ENCODE measurements at places on chromosomes 5 and 9. TPM values are rescaled to one million over a fixed set of nuclear protein-coding genes. Genes with fewer than 3 reads are reported as not detected.

The UAP1L1 gene
- 5.5 TPM for total RNA-seq

The OMD gene
- total RNA-seq, result not detected

The PTPRD gene
- total RNA-seq, result 58.0 TPM

The TMC1 gene
- 0.54 TPM for total RNA-seq

The ZBED3 gene
- total RNA-seq, result 8.0 TPM

The SLC6A3 gene
- 0.85 TPM for total RNA-seq

The CATSPER3 gene
- total RNA-seq, result 0.74 TPM

The RPL37 gene
- total RNA-seq, result 104 TPM

The BTNL8 gene
- 0.85 TPM for total RNA-seq

The IFNK gene
- total RNA-seq, result not detected

The IFNA13 gene
- total RNA-seq, result not detected

The TGFBR1 gene
- total RNA-seq, result 39.5 TPM

The CEP72 gene
- total RNA-seq, result 23.1 TPM

The TRIM7 gene
- total RNA-seq, result 0.66 TPM

The ARID3C gene
- total RNA-seq, result 0.49 TPM

The DBH gene
- not detected for total RNA-seq

The WHRN gene
- 8.9 TPM for total RNA-seq

The OR1J2 gene
- not detected for total RNA-seq

The FRRS1L gene
- 0.78 TPM for total RNA-seq

The GRM6 gene
- not detected for total RNA-seq

The MYMK gene
- total RNA-seq, result not detected

The IRX4 gene
- 2.8 TPM for total RNA-seq

The SPATA31A3 gene
- total RNA-seq, result not detected

The DND1 gene
- 15.5 TPM for total RNA-seq

The CAMK4 gene
- 7.3 TPM for total RNA-seq

The ACSL6 gene
- 3.6 TPM for total RNA-seq

The POU5F2 gene
- 1.2 TPM for total RNA-seq

The HAND1 gene
- total RNA-seq, result not detected

The DMRT2 gene
- total RNA-seq, result not detected

The IL33 gene
- total RNA-seq, result not detected

The TTC39B gene
- 11.0 TPM for total RNA-seq

The DMRTA1 gene
- 6.9 TPM for total RNA-seq

The LCN12 gene
- total RNA-seq, result 0.69 TPM

The ITGA2 gene
- total RNA-seq, result 7.1 TPM

The PRLR gene
- total RNA-seq, result 1.4 TPM

Data from GM23338 (cell line).